ENCODE measurements at places on chromosomes 4 and X.

- no peak for DNase-seq
These were observed 1232.4 kb downstream of the STIM2 start for GRCh38 chr4:28093071-28093470.

DNA sequence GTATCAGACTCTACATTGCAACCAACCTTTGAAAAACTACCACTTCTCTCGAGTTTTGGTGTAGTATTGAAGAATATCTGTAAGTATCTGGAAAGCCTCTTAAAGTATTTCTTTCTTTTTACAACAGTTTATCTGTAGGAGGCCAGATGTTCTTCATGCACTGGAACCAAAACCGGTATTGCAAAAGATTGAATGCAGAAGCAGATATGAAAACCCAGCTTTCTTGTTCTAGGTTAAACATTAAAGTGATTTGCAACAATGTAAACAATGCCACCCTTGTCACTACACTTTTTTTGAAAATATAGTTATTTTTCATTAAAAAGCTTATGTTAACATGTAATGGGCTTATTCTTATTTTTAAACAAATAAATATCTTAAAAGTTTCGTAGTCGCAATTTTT lies 27.2 kb downstream of the PLS3 start:
- no peak for DNase-seq

GRCh38 chr4:69214716-69215115 lies at the start of gene UGT2B11:
UGT2B11 (minus strand) TSS chr4:69214748; CDS start chr4:69214722, 26 bp downstream.
- DNase-seq: no peak

DNA sequence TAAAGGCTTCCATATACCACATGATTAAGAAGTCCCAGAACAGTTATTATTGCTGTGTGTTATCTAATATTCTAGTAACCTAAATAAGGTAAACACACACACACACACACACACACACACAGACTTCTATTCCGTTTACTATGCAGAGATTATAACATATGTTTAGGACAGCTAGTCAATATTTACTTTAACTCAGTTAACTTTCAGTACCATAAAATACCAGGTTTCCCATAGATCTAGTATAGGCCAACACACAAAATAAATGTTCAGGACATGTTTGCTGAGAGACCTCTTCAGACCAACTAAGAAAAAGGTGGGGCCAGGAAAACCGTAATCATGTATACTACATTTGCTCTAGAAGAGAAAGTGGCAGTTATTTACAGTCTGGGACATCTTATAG lies 365.5 kb downstream of the KLHL13 start:
- no peak for DNase-seq

GRCh38 chr4:185261946-185262345 lies 52.5 kb downstream of the SNX25 start:
- DNase-seq: no peak

DNA sequence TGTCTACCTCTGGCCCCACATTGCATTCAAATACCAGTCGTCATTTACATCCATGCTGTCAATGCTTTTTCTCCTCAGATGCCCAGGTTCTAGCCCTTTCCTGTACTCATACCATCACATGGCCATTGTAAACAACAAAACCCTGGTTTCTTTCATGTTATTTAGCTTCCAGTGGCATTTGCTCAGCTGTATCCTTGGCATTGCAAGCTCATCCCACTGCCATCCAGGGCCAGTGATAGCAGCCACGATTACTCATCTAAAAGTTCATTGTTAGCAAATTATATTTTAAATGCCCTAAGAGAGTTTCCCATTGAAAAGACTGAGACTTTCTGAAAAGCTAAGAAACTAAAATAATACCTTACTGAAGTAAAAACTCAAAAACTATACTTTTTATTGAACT lies 34.0 kb downstream of the VEGFC start:
- DNase-seq: no peak

DNA sequence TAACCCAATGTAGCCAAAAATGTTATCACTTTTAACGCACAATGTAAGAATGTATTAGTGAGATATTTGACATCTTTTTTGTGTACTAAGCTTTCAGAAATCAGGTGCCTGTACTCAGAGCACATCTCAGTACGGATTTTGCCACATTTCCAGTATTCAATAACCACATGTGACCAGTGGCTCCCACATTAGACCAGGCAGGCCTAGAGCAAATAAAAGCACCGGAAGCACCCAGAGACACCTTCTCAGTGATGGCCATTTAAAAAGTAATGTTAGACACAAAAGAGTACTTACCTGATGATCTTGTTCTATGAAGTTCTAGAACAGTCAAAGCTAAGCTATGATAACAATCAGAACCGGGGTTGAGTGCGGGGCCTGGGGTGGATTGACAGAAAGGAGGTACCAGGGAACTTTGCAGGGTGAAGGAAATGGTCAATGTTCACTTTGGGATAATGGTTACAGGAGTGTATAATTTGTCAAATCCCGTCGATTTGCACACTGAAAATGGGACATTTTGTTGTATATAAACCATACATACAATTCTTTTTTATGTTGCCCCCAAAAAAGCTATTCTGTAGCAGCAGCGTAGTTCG lies 1.2 kb downstream of the CTPS2 start:
- DNase-seq: no peak

- no peak for DNase-seq
These were observed 88.9 kb upstream of the TFDP3 start for GRCh38 chrX:133307094-133307493.

GRCh38 chr4:73523126-73523525 lies 41.6 kb downstream of the AFM start:
- DNase-seq: no peak

DNA sequence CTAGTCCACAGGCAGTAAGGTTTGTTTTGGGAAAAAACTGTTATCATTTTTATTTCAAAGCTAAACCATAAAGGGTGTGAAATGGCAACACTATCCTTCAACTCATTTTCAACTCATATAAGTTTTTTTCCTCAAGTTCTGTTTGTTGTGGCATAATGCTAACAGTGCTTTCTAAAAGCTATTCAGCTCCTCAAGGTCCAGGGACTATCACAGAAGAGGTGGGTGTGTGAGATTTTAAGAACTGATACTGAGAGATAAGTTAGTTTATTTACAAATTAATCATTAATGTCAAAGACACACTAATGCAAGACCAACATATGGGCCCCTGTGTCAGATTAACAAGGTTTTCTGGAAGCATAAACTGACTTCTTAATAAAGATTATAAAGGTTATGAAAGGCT lies 11.8 kb downstream of the UGT2B15 start:
- DNase-seq: no peak

DNA sequence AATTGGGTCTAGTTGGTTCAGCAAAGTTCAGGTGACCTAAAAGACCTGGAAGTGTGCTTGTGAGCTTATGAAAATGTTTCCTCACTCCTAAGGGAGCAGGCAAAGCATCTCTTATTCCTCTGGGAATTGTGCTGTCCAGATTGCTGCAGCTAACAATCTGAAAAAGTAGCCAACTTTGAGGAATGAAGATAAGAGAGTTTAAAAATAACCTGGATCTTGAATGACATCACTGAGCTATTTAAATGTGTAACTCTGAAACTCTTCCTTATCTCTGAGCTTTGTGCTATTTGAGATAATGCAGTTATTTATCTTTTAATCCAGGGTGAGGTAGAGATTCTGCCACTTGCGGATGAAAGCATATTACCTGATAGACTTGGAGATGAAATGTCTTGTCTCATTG lies 384.8 kb downstream of the PPP4R3C start:
- no peak for DNase-seq

- no peak for DNase-seq
These were observed 177.1 kb downstream of the RBMX2 start for GRCh38 chrX:130578906-130579305.

DNA sequence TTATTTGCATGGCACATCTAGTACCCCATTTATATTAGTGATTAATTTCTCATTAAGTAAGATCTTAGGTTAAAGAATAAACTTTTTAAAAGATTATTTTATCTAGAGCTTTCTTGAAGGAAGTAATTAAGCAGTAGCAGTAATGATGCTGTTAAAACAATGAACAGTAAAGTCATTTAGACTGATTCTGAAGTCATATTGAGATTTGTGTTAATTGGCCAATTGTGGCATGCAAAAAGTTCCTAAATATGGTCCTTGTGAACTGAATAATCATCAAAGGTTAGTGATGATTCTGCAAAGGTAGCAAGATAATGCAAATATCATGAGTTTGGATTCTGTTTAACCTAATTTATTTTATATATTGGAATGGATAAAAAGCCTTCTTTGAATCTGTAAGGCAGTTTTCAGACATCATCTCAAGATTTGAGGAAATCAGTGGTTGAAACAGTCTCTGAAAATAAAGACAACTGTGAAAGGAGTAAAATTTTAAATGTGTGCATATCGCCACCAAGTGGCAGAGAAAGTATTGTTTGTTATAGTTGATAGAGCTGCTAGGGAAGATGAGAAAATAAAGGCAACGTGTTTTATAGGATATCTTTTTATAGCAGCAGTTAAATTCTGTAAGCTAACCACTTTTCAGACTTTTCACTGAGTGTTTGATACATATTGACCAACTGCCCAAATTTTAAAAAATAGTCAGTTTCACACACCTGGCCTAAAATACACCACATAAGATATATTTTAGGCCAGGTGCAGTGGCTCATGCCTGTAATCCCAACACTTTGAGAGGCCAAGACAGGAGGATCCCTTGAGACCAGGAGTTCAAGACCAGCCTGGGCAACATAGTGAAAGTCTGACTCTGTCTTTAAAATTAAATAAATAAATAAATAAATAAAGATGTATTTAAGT lies 79.6 kb downstream of the CCKAR start:
- DNase-seq: no peak

DNA sequence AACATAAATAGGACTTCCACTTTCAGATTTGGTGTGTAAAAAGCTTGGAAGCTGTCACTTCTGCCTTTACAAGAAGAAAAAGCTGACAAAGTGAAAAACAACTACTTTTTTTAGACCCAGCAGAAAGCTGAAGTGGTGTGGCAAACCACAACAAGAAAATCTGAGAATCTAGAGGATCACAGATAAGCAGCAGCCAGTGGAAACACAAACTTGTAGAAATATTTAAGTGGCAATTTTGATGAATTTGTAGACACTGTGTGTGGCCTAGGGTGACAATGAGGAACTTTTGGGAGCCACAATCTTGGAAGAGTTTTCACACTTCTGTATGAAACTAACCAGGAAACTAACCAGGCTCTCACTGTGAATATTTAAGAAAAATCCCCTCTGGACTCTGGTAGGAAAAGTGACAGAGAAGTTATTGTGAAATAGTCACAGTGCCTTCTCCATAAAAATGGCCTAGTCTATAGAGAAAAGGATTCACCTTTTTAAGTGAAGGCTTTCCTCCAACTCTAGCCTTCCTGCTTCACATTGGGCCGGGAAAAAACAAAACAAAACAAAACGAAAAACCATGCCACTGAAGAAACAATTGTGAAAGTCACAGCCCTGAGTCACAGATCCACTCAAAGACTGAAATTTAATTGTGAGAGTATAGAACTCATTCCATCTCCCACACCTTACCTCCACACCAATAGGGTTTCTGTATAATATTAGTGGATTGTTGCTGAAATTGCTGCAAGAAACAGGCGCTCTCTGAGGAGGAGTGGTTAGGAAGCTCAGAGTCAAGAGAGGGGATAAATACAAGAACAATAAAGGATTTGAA lies 26.7 kb upstream of the GUCY1A1 start:
- DNase-seq: no peak

- no peak for DNase-seq
These were observed 11.3 kb downstream of the RGS12 start for GRCh38 chr4:3303923-3304710.

- no peak for DNase-seq
These were observed 22.2 kb downstream of the FABP2 start for GRCh38 chr4:119299741-119300100.

DNA sequence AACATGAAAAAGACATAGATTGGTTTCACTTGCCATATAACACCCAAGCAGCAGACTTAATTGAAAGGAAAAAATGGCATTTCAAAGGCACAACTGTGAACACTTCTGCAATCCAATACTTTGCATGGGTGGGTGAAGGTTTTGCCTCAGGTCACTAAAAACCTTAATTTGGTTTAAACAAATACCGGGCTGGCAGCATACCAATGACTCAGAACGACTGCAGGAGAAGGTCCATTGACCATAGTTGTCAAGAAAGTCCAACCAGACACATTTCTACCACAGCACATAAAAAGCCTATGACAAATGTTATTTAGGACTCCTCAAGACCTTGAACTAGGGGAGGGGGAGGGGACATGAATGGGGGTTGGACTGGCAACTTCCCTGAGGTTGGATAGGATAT lies 183.6 kb upstream of the TRPC5 start:
- DNase-seq: no peak

DNA sequence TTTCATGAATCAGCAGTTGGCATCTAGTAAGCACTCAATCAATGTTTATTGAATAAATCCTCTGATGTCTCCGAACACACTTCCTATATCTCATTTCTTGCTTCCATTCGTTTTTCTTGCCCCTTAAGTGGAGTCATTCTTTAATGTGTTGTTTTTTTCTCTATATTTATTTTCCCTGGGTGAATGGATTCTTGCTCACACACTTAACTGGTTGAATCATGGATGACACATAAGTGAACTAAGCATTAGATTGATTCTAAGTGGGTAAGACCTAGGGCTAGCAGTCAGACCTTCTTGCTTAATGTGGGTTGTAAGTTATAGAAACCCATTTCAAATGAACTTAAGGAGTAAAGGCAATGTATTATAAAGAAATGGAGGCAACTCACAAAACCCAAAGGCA lies 111.1 kb downstream of the RTL3 start:
- no peak for DNase-seq

DNA sequence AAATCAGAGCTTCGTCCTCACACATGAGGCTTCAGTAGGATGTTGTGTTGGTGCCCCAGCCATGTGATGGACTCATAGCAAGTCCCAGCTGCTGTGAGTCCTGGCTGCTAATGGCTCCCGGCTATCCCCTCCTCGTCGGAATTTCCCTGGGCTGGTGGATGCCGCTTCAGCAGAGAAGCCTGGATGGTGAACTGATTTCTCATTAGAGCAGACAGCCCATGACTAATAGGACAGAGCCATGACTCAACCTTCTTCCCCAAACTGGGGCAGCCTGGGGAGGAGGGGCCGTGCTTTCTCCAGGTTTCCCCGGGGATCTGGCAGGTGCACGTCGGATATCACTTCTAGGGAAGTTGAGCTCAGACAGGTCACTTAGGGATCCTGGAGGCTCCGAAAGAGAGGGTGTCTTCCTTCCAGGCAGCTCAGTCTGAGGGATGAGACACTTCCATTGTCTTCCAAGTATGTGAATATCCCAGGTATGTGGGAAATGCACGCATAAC lies 112.7 kb downstream of the ASMT start:
- DNase-seq: no peak

DNA sequence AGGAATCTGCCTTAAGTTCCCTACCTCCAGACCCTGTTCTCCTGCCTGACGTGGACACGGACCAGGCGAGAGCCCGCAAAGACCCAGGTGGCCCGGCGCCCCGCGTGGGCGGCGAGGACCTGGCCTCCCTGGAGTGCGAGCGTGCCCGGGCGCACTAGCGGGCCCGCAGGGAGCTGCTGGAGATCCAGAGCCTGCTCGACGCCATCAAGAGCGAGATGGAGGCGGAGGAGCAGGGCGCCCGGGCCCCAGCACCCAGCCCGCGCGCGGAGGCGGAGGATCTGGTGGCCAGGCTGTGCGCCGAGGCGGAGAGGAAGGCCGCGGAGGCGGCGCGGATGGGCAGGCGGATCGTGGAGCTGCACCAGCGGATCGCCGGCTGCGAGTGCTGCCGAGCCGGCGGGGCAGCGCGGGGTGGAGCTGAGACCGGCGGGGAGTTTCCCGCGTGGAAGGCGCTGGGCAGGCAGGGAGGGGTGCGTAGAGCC lies 18.2 kb downstream of the MRFAP1 start:
- DNase-seq: peak; percentile 52
